ENCODE measurements at places on chromosomes 4 and X.

DNA sequence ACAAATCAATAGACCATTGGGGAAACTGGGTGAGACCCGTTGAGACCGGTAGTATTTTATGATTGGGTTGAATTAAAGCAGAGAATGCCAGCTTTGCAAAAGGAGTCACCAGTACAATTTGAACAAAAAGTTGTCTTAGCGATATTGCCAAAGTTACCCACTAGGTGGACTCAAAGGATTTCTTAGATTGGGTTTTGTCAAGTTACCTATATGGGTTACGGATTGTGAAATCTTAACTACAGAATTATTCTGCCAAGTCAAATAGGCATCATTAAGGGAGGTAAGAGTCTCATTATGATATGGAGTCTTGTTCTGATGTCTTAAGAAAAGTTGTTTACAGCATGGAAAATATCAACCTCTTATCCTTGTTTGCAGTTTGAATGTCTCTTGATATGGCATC lies 15.0 kb upstream of the CT47A1 start:
- DNase-seq, result peak; percentile 35

DNA sequence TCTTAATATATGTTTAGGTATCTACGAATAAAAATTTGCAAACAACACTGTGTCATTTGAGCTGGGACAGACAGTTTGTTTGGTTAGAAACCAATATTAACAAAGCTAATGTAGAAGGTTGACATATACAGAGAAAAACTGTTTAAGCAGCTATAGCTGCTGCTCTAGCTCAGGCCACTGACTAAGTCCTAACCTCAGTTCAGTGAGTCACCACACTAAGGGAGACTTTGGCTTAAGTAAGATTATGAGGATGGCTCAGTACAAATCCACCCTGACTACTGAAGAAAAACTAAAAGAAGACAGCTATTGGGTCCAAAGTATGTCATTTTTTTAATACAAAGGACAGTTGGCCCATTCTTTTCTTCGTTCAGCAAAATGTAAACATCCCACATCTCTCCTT lies 717.3 kb upstream of the ACTRT1 start:
- DNase-seq, result no peak

DNA sequence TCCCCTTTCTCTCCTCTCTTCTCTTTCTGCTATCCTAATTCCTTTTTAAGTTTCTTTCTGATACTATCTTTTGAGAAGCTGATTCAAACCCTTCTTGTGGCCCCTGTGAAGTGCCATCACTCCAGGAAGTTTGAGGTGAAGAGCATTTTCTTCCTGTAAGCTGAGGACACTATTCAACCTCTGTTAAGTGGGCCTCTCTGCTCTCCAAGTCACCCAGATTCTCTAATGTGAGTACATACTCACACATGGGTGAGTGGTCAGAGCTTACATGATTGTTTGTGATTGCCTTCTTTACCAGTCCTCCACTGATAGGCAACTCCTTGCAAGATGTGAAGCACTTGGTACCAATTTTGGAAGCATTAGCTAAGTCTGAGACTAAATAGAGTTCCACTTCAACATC lies 18.4 kb upstream of the SMIM10L2A start:
- no peak for DNase-seq

- DNase-seq, result no peak
These were observed 57.5 kb upstream of the BMPR1B start for GRCh38 chr4:94700298-94700697.

DNA sequence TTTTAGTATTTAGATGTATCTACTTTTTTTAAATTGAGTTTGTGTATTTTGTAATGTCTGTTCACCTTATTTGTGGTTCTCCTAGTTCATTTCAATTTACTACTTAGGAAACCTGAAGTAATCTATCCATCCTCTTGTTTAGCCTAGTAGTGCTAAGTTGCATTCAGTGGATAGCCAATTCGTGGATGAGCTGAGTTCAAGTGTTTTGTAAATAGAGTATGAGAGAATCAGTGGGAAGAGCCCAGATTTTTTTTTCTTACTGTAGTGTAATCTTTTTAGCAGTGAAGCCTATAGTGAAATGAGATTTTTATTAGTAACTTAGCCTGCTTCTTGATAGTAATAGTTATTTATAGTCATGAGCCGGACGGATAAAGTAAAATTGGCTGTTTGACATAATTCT lies 21.7 kb downstream of the STAG2 start:
- DNase-seq, result no peak

DNA sequence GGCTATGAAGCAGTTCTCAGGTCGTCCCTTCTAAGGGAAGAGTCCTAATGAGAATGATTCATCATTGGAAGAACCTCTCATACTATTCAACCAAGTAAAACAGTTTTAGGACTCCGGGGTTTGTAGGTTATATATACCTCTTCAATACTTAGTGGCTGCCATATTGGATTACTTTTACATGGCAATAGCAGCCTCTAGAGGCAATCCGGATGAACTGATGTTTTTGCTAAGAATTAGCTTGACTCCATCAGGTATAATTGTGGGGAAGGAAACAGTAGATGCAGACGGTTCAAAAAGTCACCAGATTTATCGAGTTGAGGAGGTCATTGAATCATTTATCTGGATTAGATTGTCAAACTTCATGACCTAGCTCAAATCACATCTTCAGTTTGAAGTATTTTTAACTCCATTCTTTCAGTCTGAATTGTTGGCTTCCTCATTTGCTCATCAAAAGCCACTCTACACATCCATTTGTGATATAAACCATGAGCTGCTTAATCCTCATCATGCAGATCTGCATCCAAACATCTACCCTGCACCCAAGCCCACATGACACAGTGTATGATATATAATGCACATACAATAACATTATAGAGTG lies 28.4 kb downstream of the GUCY1B1 start:
- no peak for DNase-seq

- DNase-seq, result no peak
These were observed 10.5 kb upstream of the YTHDC1 start for GRCh38 chr4:68360231-68360968.

DNA sequence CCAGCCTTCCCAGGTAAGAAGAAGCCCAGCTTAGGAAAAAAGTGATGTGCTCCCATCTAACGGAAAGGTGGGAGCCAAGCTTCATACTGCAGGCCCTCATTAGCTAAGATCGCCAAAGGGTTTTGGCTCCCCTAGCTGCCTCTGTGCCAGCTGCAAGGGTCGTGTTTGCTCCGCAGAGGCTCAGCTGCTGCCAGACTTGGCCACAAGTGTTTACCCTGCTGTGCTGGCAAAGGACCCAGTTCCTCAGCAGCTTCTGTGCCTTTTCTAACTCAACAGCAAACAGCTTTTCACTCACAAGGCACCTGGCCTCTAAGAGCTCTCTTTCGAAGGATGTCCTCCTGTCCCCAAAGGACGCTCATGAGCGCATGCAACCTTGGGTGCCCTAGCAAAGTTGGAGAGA lies 12.2 kb upstream of the VMA21 start:
- peak; percentile 35 for DNase-seq

DNA sequence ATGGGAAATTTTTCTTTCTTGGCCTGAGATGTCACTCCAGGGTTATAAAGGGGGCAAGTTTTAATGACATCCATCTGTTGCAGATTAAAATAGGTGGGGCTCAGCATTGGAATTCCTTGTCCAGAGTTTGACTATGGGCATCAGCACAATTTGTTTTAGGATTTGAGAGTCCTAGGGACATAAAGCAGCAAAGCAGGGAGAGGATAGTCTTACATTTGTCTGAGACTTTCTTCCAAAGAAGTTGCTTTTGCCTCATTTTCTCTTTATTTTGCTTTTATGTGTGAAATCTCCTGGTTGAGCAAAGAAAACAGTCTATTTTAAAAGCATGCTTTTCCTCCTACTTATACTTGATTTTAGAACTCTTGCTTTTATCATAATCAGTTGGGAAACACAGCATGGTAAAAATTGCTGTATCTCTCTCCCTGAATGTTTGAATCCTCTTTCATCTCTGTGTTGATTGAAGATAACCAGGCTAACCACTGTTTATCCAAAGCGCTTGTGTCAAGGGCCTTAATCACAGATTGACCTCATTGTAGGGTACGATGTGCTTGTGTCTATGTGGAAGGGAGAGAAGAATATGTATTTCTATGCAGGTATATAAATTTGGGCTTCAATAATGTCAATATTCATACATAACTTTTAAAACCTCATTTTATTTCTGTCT lies 121.5 kb downstream of the ANK2 start:
- no peak for DNase-seq

Data from lung (tissue), 17 donors.